ENCODE measurements at places on chromosomes 16 and 17.
A peak's percentile ranks its signal among the peaks of the same experiment; 100 is the strongest.

DNA sequence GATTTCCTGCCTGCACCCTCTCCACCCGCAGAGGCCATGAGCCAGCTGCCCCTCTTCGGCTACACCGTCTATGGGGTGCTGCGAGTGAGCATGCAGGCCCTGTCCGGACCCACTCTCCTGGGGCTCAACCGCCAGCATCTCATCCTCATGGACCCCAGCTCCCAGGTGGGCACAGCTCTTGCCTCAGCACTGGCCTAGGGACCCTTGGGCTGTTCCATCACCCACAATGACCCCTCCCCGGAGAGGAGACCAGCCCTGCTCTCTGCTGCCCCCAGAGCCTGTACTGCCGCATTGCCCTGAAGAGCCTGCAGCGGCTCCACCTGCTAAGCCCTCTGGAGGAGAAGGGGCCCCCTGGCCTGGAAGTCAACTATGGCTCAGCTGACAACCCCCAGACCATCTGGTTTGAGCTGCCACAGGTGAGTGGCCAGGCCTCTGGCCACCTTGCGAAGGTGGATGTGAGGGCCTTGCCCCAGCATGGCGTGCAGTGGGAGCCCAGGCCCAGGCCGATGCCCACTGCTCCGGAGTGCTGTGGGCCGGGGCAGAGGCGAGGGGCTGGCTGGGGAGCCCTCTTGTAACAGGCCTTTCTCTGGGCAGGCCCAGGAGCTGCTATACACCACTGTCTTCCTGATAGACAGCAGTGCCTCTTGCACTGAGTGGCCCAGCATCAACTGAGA lies 7.3 kb upstream of the SMIM5 start:
- DNase-seq = peak; percentile 31

DNA sequence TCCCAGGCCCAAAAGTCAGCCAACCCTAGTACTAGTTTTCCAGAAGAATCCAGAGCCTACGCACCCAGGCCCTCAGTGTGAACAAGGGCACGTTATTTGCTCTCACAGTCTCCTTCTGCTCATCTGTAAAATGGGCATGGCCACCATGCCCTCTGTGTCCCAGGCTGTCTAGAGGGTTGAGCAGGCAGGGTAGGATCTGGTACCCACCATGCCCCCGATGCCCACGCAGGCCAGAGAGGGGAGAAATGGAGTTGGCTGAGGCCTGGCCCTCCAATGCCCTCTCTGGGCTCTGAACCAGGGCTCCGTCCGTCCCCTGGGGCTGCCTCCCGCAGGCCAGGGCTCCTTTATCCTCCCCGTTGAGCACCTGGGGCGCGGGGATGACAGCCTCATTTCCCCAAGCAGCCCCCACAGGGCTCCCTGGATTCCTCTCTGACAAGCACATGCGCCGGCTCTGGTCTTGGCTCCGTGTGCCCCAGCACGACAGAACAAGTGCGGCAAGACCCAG lies 9.1 kb upstream of the BAHCC1 start:
- DNase-seq = no peak

GRCh38 chr16:49687476-49688002 lies 168.4 kb downstream of the ZNF423 start:
- DNase-seq = no peak

DNA sequence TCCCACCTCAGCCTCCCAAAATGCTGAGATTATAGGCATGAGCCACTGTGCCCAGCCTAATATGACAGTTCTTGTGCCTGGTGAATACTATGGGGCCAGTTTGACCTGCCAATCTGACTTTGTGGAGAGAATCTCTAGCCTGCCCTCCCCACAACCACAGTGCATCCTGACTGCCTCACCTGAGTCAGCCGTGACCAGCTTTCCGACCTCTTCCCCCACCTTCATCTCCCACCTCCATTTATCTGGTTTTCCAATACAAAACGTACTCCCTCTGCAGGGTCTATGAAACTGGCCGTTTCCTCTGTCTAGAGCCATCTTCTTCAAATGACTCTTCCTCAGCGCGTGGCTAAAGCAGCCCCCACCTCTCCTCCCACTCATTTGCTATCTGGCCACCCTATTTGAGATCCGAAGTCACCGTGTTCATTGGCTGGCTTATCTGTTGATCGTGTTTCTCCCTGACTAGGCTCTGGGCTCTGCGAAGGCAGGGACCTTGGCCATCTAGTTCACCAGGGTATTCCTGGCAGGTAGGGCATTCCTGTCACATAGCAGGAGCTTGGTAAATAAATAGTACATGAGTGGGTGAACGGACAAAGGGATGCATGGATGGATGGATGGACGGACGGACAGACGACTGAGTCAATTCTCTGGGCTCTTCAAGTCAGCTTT lies 22.3 kb upstream of the PLLP start:
- no peak for DNase-seq

DNA sequence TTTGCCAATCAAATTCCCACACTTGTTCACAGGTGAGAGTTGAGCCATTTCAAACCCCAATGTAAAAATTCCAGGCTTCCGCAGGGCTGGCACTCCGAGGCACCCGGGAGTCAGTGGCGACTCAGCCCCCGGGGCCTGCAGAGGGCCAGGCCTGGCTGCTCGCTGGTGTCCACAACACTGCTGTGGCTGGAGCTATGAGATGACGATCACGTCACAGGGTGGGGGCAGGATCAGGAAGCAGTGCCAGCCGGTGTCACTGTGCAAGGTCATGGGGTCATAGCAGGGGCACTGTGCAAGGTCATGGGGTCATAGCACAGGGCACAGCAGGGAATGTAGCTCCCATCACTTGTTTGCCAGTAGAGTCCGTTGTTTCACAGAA lies 7.8 kb downstream of the VPS4A start:
- no peak for DNase-seq

- peak; percentile 28 for DNase-seq
These were observed 29.0 kb downstream of the KATNB1 start for GRCh38 chr16:57764341-57765159.

- DNase-seq = peak; percentile 95
These were observed 21.9 kb upstream of the EIF1 start for GRCh38 chr17:41666708-41667279.

DNA sequence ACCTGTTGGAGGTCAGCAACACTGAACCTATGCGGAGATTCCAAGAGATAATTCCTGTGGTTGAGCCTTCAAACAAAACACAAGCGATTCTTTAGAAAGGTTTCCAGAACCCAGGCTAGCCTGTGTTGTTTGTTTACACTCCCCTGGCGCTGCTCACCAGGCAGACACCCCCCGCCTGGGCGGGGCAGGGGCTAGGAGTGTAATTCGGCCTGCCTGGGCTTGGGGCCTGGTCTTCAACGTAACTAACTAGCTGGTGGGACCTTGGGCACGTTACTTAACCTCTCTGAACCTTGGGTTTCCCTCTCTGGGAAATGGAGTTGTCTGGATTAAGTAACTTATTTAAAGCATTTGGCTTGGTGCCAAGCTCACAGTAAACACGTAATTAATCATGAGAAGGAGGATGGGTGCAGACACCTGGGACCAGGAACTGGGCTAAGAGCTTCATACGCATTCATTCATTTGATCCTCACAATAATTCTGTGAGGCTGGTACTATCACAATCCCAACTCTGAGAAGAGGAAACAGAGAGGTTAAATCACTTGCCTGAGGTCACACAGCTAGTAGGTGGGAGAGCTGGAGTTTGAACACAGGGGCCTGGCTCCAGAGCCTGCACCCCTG lies 7.6 kb upstream of the ARHGAP27 start:
- no peak for DNase-seq

DNA sequence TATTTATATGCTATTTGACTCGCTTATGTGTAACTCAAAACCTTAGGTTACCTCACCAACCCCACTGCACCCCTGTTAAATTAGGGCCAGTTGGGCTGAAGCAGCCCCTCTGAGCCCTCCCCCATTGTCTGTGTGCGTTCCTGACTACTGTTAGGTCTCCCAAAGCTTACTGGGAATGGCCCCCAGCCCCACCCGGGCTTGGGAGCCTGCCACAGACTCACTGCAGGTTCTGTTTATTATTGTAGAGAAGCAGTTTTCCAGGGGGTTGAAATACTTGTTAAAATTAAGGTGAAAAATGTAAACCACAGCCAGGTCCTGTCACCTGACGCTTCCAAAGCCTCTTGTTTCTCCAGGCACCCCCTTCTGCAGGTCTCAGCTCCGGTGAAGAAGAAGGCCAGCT lies 151.7 kb downstream of the FOXL1 start:
- DNase-seq = no peak
